ENCODE measurements at places on chromosomes 5 and 9. TPM values are rescaled to one million over a fixed set of nuclear protein-coding genes. Genes with fewer than 3 reads are reported as not detected.

LCN1 gene
- not detected for total RNA-seq

AIF1L gene
- total RNA-seq: 63.4 TPM

TLN1 gene
- total RNA-seq: 92.3 TPM

POMT1 gene
- 26.7 TPM for total RNA-seq

NR5A1 gene
- total RNA-seq: 0.21 TPM

PCDHA3 gene
- under 0.01 TPM for total RNA-seq

MOB3B gene
- total RNA-seq: 0.85 TPM

PCDHGB5 gene
- total RNA-seq: 2.6 TPM

EQTN gene
- total RNA-seq: not detected

CEP72 gene
- 5.3 TPM for total RNA-seq

NR6A1 gene
- total RNA-seq: 4.6 TPM

SNX30 gene
- 12.0 TPM for total RNA-seq

PSIP1 gene
- total RNA-seq: 8.7 TPM

ZNF454 gene
- 0.64 TPM for total RNA-seq

PCDHA11 gene
- 0.48 TPM for total RNA-seq

C9orf72 gene
- total RNA-seq: 26.2 TPM

TOR4A gene
- total RNA-seq: 36.1 TPM

SMIM32 gene
- not detected for total RNA-seq

PLAC8L1 gene
- 0.43 TPM for total RNA-seq

EIF4E1B gene
- not detected for total RNA-seq

ZNF462 gene
- total RNA-seq: 18.1 TPM

OSMR gene
- 38.8 TPM for total RNA-seq

TPD52L3 gene
- total RNA-seq: not detected

IFNK gene
- not detected for total RNA-seq

GNA14 gene
- not detected for total RNA-seq

ADAMTS16 gene
- total RNA-seq: not detected

PCDHB5 gene
- total RNA-seq: 0.64 TPM

SLC22A5 gene
- total RNA-seq: 7.7 TPM

C9 gene
- total RNA-seq: not detected

TAS2R1 gene
- total RNA-seq: not detected

NTNG2 gene
- under 0.01 TPM for total RNA-seq

GAPT gene
- total RNA-seq: not detected

PCDHA8 gene
- not detected for total RNA-seq

SLC46A2 gene
- total RNA-seq: not detected

FOXD4 gene
- total RNA-seq: 0.24 TPM

RPL35 gene
- 5,407 TPM for total RNA-seq

FAXDC2 gene
- total RNA-seq: 1.7 TPM

ZBTB5 gene
- total RNA-seq: 11.3 TPM

CDH6 gene
- 38.6 TPM for total RNA-seq

IGFBPL1 gene
- total RNA-seq: not detected

TXNDC8 gene
- total RNA-seq: not detected

TTLL11 gene
- 3.0 TPM for total RNA-seq

HAPLN1 gene
- total RNA-seq: under 0.01 TPM

RORB gene
- 0.21 TPM for total RNA-seq

IL9 gene
- not detected for total RNA-seq

MAP1B gene
- 53.7 TPM for total RNA-seq

LOX gene
- 1.1 TPM for total RNA-seq

CD72 gene
- total RNA-seq: 0.72 TPM

AOPEP gene
- 136 TPM for total RNA-seq

ANXA1 gene
- 1,943 TPM for total RNA-seq

ZCCHC9 gene
- total RNA-seq: 24.7 TPM

Measured in tracheal epithelial cell (primary cell).